Endothelial cell (in vitro differentiated cells): ENCODE measurements at places on chromosomes 5 and 9. TPM values are rescaled to one million over a fixed set of nuclear protein-coding genes. Genes with fewer than 3 reads are reported as not detected.

- no peak for DNase-seq
Measured at GRCh38 chr9:136890661-136891060, 4.3 kb downstream of the TRAF2 start.

The CYSRT1 gene
- total RNA-seq, result 1.4 TPM

The SLC6A18 gene
- total RNA-seq, result not detected

The C5 gene
- 0.41 TPM for total RNA-seq

GRCh38 chr9:5712651-5713390, 83.9 kb downstream of the RIC1 start:
- no peak for DNase-seq

DNA sequence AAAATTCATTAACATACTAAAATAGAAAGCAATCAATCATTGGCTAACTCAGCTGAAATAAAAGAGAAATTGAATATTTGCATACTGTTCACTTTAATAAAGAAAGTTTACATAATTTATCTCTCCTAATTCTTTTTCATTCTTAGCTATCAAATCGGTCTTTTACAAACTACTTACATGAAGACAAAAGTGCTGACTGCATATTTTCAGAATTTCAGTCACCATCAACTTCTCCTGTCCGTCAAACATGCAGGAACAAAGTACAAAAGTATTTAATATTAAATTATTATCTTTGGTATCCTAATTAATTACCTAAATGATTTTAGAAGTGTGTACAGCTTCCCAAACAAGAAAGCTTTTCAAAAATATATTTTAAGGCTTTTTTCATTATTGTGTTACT, 248.4 kb downstream of the CYLC2 start:
- DNase-seq, result no peak

DNA sequence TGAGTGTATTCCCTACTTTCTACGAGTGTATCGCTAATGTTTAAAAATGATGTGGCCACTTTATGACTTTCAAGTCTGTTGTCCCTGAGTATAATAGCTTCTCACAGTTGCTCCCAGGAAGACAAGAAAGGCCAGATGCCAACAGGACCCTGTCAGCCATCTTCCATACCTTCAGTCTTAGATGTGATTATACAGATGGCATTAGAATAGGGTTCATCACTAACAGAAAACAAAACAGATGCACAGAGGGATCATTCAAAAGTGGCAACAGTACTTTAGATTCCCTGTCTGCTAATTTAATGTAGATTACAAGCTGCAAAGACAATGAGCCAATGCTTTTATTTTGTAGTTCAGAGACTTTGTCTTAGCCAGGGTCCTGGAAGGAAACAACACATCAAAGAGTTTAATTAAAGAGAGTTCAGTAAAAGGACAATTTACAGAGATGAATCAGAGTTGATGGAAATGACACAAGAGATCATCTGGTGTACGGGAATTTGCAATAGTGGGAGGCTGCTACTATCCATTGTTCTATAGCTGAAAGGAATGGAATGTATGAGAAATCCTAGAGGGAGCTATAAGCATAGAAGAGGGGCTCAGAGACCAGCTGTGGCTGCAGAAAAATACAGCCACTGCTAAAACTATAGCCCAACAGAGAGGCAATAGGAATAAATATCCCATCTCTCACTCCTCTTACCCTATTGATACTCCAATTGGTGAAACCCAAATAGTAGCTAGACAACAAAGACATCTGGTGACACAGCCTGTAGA, 393.7 kb upstream of the SMC2 start:
- no peak for DNase-seq

GRCh38 chr9:69590266-69590665, 81.9 kb downstream of the APBA1 start:
- no peak for DNase-seq

The SLC4A9 gene
- total RNA-seq, result 0.23 TPM
